Lower lobe of right lung (tissue), 2 donors: ENCODE measurements at places on chromosomes 12 and 14. TPM values are rescaled to one million over a fixed set of nuclear protein-coding genes. Genes with fewer than 3 reads are reported as not detected.

DNA sequence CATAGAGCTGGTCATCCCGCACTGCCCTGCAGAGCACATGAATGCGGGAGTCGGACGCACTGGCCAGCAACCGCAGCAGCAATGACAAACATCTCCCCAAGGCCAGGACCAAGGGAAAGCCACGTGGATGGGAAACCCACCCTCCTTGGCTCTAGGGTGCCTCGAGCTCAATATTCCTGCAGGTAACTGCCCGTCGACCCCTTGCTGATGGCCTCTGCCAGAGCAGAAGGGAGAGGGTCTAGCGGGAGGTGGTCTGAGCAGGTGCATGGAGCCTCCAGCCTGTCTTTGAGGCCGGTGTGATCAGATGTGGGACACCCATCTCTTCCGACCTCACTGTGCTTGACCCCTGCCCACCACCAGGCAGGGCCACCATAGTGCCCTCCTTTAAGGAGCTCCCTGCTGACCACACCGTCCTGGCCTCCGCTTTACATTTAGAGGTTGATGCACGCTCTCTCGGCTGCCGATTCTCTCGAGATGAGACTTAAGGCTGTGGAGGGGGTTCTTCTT lies 89.7 kb downstream of the PIWIL1 start:
- no peak for DNase-seq

DNA sequence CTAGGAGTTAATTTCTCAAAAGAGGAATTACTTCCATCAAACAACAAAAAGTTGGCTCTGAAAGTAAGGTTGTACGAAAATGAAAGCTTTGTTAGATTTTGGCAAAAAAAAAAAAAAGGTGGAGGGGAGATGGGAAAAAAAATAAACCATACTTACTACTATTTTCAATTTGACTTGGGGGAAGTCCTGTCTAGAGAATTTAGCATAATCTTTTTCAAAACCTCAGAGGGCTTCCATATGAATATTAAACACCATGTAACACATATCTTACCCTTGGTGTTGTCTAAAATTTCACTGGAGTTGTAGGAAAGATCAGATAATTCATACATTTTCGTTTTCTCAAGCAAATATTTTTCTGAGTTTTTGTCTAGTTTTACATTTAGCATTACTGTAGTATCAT lies 17.5 kb downstream of the GRIP1 start:
- no peak for DNase-seq

The MDGA2 gene
- 0.24 TPM for total RNA-seq

The MIA2 gene
- 34.2 TPM for total RNA-seq

- no peak for DNase-seq
Measured at GRCh38 chr14:56555921-56556570, 23.6 kb upstream of the TMEM260 start.
